ENCODE measurements at places on chromosomes 3 and 15. TPM values are rescaled to one million over a fixed set of nuclear protein-coding genes. Genes with fewer than 3 reads are reported as not detected.

The LTF gene
- not detected for total RNA-seq

The CCR9 gene
- total RNA-seq = not detected

The PLSCR5 gene
- not detected for total RNA-seq

The IGSF10 gene
- 0.51 TPM for total RNA-seq

The SACM1L gene
- 14.3 TPM for total RNA-seq

The HIGD2B gene
- total RNA-seq = not detected

The GOLGA8M gene
- total RNA-seq = not detected

The VIPR1 gene
- total RNA-seq = 0.51 TPM

The NDUFB4 gene
- 214 TPM for total RNA-seq
